ENCODE measurements at places on chromosomes 11 and 22.

DNA sequence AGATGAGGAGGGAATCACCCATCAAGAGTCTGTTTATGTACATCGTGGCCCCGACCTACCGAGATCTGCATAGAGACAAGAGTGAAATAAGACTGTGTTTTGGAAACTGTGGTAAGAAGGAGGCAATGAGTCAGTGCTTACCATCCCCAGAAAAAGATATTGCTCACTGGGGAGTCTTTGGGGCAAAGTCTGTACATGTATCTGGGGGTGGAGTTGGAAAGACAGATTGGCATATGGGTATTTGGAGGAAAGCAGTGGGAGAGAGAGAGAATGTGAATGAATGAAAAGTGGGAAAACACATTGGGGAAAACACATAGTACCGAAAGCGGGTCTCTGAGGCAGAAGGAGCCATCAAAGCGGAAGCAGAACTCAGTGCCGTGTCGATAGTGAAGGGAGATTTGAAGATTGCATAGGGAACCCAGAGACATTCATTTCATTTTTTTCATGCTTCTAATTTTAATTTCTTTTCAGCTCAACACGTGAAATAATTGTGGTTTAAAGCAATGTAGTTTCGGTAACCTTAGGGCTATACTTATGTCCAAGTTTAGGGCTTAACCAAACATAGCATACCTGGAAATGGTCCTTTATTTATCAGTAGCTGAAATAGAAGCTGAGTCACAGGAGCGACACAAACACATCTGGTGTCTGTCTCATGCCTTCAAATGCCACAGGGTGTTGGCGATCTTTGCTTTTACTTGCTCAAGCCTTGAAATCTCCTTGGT lies 98.6 kb upstream of the CD44 start:
- no peak for DNase-seq

DNA sequence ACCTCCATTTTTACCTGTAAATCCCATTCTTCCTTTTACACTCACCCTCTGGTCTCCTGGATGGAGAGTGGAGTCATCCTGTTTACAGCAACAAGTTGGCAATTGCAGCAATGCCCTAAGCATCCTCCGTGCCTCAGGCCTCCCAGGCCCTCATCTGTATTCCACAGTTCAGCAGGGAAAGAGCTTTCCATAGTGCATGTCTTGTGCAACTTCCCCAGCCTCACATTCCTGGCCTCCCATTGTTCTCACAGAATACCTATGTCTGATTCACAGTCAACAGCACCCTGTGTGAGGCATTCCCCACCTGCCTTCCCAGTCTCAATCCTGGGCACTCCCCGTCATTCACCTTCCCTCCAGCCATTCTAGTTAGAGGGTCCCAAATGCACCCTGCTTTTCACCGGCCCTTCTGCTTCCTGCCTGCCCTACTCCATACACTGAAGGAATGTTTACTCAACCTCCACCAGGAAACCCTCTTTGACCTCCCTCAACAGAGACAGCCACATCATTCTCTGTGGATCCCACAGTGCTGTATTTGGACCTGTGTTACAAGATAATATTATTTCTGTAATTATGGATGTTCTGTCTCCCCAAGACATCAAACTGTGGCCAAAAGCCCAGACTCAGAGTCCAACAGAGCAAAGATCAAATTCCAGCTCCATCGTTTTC lies 405.7 kb downstream of the BUD13 start:
- no peak for DNase-seq

GRCh38 chr11:27913650-27914049 lies 194.3 kb downstream of the KIF18A start:
- no peak for DNase-seq

- no peak for DNase-seq
Measured at GRCh38 chr11:79413268-79413667, 27.6 kb downstream of the TENM4 start.

DNA sequence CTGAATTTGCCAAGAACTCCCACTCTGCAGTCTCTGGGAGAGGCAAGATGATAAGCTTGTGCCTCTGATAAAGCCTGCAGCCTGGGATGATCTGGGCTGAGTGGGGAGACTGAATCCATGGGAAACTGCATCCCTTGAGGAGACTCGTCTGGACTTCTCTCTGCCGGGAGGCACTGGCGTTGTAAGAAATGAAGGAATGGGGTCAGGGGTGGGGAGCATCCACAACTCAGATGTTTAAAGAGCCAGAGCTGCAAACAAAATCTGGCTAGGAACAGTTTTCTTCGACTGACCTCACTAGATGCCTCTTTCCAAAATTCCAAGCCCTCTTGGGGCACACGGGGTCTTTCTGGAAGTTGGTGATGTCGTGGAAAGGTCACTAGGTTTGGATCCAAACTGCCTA lies 64.4 kb downstream of the SPON1 start:
- DNase-seq: no peak

DNA sequence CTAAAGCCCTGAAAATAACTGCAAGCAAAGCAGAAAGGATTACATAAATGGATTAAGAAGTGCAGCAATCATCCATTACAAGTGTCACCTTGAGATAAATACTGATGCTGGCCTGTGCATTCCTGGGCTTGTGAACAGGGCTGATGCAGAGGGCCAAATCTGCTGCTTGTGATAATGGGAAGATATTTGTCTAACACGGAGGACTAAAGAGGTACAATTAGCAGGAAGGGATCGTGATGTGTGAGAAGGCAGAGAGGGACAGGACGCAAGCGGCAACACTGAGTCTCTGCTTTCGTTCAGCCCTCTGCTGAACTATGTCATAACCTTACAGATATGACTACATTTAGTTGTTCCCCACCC lies 107.7 kb upstream of the DDI1 start:
- no peak for DNase-seq

DNA sequence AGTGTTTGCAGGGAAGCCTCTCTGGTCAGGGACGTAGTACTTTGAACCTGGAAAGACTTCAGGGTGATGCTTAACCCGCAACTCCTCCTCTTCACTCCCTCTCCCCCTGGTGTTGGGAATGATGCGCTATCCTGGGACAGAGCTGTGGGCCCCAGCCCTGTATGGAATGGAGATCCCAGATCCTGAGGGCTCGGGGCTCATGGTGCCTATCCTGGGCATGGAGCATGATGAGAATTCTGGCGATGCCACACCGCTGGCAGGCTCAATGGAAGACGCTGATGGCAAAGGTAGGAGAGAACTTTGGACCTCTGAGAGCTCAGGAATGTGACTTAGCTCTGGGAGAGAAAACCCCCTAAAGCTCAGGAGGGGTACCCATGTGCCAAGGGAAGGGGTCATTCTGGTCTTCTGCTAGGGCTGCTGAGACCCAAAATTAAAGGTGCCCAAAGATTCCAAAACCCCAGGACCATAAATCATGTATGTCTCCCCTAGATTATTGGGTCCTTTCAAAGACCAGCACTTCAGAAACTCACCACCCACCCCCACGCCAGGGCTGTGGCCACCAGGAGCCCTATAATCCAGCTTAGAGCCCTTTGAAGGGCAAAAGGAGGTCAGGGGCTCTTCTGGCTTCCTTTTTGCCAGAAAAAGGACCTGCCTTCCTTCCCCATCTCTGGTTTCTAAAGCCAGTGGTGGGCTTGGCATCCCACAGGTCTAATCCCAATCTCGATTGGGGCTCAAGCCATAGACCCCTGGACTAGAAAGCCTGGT lies 52.5 kb downstream of the BTG4 start:
- DNase-seq: no peak

GRCh38 chr11:114258696-114259095 lies 37.5 kb upstream of the NNMT start:
- peak; percentile 87 for DNase-seq

GRCh38 chr22:50218996-50219727 lies 18.4 kb downstream of the SELENOO start:
- DNase-seq: no peak

DNA sequence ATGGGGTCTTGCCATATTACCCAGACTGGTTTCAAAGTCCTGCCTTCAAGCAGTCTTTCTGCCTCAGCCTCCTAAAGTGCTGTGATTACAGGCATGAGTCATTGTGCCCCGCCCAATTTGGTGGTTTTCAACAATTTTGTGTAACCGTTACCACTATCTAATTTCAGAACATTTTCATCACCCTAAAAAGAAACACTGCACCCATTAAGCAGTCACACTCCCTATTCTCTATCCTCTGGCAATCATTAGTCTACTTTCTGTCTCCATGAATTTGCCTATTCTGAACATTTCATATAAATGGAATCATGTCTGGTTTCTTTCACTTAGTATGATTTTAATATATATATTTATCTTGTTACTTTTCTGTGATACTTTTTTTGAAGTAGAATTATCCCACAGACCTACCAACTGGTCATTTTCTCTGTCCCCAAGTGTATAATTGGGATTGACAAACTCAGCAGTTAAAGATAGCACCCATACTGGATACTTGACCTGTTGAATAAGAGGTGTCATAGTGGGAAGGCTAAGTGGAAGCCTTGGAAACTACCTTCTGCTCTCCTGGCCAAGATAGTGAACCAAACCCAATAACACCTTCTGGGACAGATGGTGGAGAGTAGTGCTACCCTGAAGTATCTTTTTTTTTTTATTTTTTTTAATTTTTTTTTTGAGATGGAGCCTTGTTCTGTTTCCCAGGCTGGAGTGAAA lies 64.8 kb downstream of the STIM1 start:
- DNase-seq: no peak

All from GF-D8 (cell line).